ENCODE measurements at places on chromosomes 6 and 20.

DNA sequence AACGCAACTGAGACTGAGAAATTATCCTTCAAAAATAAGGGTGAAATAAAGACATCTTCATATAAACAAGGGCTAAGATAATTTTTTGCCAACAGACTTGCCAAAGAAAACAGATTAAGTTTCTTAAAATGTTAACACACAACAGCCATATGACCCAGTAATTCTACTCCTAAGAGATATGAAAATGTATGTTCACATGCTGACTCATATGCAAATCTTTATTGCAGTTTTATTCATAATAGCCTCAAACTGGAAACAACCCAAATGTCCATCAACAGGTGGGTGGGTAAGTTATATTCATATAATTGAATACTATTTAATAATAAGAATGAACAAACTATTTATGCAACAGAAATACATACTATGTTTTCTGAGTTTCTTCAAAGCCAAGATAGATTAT, 140.1 kb downstream of the REV3L start:
- no peak for DNase-seq

- DNase-seq: no peak
These were observed 23.5 kb upstream of the PAX1 start for GRCh38 chr20:21681922-21682318.

- no peak for DNase-seq
These were observed 5.8 kb upstream of the EEF1E1 start for GRCh38 chr6:8108031-8108660.

GRCh38 chr6:56669041-56669440, 26.4 kb upstream of the DST start:
- DNase-seq: no peak

DNA sequence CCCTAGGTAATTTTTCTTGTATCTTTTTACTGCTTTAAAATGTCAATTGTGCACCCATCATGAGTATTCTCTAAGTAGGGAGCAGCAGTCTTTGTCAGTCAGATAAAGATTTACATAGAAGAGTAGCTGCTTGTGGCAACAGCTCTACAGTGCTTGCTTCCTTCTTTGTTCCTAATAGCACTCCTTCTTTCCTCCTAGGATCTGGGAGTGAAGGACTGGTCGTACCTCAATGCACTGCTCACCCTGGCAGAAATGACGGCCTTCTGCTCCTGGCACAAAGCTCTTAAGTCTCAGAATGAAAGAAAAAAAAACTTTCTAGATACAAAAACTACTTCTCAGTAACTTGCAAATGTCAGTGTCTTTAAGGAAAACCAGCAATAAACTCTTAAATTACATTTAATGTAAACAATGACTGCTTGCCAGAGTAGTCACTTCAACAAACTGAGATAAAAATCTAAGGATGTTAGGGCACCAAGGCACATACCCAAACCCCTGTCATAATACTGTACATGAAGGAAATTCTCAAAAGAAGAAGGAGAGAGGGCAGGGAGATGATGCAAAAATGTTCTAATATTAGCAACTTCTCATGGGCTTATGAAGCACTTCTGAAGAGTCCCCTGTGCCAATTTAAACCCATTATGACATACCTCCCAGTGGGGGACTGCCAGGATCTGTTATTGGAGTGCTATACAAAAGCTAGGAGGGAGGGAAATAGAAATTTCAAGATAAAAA, 34.0 kb downstream of the NCOA6 start:
- no peak for DNase-seq

- DNase-seq: no peak
These were observed 210.0 kb downstream of the EPHA7 start for GRCh38 chr6:93209358-93209757.

DNA sequence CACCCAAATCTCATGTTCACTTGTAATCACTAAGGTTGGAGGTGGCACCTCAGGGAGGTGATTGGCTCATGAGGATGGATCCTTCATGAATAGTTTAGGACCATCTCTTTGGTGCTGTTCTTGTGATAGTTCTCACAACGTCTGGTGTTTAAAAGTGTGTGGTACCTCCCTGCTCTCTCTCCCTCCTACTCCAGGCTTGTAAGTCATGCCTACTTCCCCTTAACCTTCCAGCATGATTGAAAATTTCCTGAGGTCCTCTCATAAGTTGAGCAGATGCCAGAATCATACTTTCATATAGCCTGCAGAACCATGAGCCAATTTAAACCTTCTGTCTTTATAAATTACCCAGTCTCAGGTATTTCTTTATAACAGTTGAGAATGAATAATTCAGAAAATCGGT, 16.6 kb downstream of the HLA-A start:
- no peak for DNase-seq

- no peak for DNase-seq
These were observed 22.0 kb downstream of the RNF146 start for GRCh38 chr6:127288705-127289104.

- DNase-seq: no peak
These were observed 40.2 kb upstream of the PHACTR3 start for GRCh38 chr20:59564171-59564570.

- no peak for DNase-seq
These were observed 36.9 kb downstream of the CDK19 start for GRCh38 chr6:110778333-110778732.

DNA sequence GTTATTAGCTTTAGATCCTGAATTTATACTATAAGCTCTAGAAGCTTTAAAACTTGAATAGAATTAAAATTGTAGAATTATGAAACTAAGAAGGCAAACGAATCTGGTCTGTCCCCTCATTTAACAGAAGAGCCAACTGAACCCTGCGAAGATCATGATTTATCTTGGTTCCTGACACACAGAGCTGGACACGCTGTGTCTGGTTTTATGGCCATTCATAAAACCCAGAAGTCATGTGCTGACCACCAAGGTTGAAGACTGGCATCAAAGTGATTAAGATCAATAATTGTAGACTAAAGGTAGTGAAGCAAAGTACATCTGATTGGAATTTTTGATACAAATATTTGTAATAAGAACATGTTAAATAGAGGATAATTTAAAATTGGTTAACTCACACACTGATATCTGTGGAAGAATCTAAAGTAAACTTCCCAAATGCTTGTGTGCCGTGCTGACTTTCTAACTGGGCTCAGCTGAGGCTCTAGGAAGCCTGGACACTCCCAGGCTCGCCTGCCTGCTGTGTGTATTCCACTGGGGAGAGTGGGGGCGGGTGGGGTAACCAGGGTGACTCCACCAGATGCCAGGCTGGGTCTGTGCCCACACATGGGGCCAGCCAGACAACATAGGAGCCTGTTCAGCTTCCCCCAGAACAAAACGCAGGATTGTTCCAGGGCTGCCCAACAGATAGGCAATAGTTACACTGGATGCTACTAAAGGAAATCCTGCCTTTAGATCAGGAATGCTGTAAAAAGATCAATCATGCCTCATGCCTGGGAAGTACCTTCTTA, 42.1 kb upstream of the SLC22A3 start:
- DNase-seq: no peak

- DNase-seq: no peak
These were observed 35.9 kb downstream of the SULF2 start for GRCh38 chr20:47749339-47749738.

DNA sequence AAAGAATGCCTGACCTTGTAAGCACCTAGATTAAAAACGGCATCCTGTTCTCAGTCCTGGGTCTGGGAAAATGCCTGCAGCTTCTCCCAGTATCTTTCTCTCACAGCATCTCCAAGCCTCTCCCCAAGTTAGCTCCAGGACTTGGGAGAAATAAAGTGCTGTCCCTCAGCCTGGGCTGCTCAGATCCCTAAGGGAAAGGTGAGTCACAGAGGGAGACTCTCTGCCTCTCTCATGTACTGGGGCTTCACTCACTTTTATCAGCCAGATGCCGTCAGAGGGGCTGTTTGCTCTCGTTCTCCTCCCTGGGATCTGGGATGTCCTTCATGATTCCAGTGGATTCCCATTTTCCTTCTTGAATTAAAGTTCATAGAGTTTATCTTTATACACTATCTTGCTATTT, 293.6 kb downstream of the COL12A1 start:
- no peak for DNase-seq

DNA sequence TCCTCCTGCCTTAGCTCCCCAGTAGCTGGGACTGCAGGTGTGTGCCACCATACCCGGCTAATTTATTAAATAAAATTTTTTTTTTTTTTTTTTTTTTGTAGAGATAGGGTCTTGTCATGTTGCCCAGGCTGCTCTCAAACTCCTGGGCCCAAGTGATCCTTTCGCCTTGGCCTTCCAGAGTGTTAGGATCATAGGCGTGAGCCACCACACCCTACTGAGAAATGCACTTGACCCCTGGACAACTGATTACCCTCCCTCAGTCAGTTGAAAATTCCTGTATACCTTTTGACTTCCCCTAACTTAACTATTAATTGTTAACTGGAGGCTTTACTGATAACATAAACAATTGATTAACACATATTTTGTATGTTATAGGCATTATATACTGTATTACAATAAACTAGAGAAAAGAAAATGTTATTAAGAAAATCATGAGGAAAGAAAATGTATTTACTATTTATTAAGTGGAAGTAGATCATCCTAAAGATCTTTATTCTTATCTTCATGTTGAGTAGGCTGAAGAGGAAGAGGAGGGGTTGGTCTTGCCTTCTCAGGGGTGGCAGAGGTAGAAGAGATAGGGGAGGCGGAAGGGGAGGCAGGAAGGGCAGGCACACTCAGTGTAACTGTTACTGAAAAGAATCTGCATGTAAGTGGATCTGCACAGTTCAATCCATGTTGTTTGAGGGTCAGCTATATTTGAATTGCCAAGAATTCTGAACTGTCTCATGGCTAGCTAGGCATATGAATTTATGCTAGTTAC, 104.3 kb downstream of the FARS2 start:
- no peak for DNase-seq

DNA sequence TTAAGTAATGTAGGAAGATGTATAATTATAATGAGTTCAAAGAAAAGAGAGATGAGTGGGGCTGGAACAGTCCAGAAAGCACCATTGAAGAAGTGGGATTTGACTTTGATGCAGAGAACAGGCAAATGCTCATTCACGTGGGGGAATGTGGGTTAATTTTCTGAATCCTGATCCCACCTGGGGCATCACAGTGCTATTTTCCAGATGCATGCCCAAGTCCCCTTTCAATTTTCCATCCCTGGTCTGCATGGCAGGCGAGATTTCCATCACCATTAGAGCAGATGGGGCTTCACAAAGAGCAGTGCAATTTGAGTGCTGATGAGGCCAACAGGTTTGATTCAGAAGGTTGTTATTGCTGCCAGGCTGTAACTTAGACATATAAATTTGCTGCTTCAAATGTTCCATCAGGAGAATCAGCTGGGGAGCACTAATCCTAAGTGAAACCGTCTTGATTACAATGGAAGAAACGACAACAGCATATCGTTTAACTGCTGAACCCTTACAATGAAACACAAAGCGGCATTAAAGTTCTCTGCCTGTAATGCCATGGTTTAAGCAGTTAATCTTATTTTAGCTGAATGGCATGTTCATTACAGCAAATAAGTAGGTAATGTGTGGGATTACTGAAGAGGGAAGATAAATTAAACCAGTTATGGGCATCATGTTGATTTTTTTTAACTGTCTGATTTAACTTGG, 45.2 kb downstream of the OSTM1 start:
- DNase-seq: no peak

DNA sequence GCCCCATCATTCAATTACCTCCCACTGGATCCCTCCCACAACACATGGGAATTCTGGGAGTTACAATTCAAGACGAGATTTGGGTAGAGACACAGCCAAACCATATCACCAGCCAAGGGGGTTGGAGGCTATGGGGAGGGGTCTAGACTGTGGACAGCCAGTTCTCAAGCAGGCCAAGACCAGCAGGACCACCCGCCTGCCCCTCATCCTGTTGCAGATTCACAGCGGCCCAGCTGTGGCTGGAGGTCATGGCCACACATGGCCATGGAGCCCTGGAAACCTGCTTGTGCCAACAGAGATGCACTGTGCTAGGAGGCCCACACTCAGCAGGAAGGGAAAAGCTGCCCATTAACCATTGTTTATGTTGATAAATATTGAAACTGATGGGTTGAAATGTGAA, 240.5 kb downstream of the TTLL2 start:
- no peak for DNase-seq

DNA sequence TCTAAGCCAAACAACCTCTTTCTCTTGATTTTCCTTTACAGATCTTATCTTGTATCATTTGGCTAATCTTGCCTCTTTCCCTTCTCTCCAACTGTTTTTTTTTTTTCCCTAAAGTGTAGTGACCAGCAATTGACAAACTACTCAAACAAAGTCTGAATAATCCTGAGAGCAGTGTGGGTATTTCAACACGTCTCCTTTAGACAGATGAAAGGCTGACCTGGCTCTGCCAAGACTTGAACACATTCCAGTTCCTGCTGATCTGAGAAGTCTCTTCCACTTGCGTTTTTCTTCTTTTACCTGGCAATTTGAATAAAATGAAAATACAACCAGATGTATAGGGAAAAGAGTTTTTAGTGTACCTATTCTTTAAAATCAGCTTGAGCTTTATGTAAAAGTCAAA, 168.4 kb downstream of the GJA10 start:
- no peak for DNase-seq

DNA sequence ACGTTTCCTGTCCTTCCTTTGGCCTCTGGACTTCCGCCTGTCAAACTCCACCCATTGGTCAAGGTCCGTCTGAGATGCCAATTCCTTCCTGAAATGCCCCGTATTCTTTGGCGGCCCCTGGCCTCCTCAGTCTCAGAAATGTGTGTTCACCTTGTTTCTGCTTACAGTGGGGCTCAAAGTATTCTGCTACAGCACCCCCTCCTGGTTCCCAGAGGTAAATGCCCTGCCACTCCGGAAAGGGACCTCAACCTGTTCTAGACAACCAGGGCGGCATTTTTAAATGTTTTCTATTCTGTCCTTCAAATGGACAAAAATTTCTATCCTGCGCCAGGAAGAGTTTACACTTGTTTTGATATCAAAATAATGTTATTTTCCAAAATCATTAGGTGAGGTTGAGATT, 12.1 kb upstream of the PAX1 start:
- no peak for DNase-seq

DNA sequence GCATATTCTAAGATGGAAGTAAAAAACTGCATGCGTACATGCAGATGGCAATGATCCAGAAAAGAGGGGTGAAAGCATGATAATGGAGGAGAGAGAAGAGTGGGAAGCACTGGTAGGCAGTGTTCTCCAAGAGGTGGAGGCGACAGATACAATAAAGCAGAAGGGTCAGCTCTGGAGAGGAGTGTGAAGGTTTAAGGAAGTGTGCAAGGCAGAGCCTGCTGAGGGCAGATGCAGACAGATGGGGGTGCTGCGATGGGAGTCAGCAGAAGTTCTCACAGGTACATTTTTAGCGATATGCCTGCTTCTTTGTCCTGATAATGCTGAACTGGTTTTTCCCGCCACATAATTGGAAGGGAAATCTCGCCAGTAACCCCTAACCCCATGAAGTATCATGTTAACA, 81.1 kb upstream of the C6orf118 start:
- no peak for DNase-seq

DNA sequence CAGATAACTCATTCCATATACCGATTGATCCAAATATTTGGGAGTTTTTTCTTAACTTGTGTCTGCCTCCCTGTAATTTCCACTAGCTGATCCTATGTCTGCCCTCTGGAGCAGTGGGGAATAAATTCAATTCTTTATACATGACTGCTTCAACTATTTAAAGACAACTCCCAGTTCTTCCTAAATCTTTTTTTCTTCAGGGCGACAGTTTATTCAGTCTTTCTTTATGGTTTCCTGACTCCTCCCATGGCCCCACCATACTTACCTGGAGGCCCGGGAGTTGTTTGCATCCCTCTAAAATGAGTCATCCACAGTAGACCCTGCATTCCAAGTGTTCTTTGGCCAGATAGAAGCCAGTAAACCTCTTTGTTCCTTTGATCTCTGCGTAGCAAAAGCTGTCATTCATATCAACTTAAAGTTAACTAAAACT, 73.6 kb downstream of the LCA5 start:
- no peak for DNase-seq
